ENCODE measurements at places on chromosomes 3 and 15. TPM values are rescaled to one million over a fixed set of nuclear protein-coding genes. Genes with fewer than 3 reads are reported as not detected.
A peak's percentile ranks its signal among the peaks of the same experiment; 100 is the strongest.

GRCh38 chr3:39467394-39468107, at the start of gene MOBP:
Gene MOBP, plus strand, starts transcription at chr3:39467680. Its CDS starts 34,390 bp downstream, at chr3:39502070.
- no peak for DNase-seq

Gene DGKG
- total RNA-seq, result 1.0 TPM

Gene CHRM5
- not detected for total RNA-seq

DNA sequence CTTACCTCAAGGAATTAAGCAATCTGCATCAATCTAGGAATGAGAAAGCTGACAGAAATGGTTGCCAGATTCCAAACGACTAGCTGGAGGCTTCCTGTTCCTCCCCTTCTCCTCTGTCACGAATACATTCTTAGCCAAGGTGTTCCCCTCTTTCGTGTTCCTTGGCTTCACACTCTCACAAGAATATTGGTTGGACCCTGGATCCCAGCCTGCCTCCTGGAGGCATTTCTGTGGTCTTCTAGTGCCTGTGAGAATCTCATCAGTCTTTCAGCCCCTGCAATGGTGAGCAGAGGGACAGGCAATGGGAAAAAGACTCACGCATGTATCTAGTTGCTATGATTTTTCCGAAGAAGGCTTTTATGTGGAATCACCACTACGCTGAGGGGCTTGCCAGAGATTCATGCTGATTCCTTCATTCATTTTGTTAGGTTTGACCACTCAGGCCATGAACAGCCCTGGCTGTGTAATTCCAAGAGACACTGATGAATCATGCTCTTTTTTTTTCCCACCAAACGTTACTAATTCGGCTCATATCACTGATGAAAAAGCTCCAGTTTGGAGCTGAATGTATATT, 1.6 kb upstream of the P3H2 start:
- DNase-seq, result no peak

DNA sequence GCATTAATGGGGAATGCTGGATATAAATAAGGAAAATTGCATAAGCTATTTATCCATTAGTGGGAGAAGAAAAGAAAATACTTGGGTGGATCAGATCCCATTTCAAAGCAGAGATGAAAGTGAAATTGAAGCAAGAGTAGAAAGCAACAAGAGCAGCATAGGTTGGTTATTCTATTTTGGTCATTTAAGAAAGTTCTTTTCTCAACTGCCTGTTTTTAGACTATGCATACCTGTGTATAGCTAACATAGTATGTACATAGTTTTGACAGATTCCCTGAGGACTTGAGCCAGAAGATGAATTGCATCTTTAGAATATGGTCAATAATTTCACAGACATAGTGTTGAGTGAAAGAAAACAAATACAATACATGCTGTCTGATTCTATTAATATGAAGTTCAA, 29.0 kb upstream of the DENND4A start:
- DNase-seq, result no peak

DNA sequence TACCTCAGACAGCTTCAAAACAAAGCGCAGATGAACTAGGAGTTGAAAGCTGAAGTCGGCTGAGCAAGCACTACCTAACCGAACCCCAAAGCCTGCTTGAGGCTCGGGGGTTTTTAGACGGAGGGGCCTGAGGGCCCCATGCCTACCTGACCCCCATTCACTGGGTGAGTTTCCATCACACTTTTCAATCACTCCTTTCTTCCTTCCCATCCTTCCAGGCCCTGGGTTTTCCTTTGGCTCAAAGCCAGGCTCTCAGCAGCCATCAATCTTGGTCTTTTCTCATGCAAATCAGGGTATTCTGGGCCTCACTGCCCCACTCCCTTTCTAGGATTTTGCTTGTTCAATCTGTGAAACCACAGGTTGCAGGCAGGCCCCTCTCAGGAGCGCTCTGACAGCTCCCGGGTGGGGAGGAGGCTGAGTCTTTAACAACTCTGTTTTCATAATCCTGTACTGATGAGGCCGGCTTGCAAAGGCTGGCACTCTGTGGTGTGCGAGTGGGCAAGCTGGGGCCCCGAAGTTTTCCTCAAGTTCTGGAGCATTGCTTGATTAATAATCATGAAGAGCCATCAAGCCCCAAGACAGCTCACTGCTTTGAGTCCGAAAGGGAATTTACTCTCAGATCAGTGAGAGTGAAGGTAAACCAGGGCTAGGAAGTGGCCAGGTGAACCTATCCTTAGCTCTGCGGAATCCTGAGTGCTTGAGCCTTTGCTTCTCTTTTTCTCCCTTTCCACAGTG, 97.6 kb downstream of the FRMD4B start:
- no peak for DNase-seq

DNA sequence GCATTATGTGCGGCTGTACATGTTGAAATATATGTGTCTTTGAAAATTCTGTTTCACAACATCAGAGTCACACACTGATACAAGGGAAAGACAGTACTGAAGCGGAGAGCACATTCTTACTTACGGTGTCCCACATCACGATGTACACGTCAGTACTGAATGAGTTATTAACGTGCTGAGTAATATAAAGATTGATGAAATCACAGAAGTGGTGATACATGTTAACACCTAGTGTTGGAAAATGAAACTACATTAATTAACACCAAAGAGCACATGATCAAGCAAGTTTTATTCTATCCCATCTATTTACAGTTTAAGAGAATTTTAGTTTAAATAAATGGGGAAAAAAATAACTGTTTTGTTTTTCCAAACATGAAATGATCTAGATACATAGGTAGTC, 15.6 kb downstream of the EOGT start:
- no peak for DNase-seq

- no peak for DNase-seq
Observed at GRCh38 chr3:15743587-15744009, 54.2 kb downstream of the ANKRD28 start.

DNA sequence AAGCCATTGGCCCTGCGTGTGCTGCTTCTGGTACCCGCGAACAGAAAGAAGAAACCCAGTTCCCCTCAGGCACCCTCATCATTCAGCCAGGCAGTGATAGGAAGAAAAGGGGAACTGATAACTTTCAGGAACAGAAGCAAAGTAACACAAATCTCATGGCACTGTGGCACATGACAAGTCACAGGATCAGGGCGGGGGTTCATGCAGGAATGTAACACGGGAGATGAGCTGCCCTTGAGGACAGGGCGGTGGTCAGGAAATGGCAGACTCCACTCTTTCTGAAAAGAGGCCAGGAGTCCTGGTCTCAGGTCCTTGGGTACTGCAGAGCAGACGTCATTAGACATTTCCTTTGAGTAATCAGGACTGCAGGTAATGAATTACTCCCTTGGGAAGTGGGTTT, 95.5 kb downstream of the CCNL1 start:
- no peak for DNase-seq

GRCh38 chr15:64337761-64338160, 18.2 kb downstream of the CSNK1G1 start:
- DNase-seq, result no peak

DNA sequence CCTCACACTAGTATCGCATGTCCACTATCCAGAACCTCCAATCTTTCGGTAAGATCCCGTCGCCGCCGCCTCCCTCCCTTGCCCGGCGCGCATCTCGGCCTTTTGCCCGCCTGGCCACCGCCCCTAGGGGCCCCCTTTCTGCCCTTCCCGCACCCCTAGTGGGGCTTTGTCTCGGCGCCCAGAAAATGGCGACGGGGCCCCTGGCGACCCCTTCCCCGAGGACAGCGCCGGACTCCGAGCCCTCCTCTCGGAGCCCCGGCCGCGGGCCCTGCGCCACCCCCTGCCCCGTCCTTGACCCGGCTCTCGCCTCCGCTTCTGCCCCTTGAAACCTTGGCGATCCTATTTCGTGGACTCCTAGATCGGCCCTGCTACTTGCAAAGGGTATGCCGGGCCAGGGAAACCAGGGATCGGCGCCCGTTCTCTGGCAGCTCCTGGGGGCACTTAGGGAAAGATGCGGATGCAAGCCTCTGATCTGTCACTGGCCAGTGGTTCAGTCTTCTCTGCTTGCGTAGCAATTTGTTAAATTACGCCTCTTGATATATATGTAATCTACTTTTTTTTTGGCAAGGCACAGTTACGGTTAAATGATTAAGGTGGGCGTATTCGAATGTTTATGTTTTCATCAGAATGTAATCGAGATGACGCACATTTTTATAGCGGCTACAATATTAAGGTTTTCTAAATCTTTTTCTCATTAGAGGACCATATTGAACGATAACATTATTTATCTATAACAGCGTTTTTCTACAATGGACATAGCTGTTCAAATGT, 603 bp downstream of the EIF1B start:
- DNase-seq, result no peak

DNA sequence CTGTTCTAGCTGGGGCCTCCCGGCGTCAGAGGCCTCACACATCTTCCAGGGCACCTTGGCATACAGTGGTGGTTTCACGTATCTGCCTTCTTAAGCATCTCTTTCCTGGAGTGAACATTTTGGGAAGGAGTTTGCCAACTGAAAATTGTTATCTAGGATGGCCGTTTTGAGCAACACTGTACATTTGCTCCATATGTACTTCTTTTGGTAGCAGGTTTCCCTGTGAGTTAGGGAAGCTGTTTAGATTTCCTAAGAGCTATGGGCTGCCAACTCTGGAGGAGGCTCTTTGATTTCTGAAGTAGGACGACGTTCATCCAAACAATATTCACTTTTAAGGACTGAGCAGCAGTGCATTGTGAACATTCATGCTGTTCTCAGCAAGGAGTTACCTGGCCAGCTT, 665.9 kb downstream of the SQOR start:
- no peak for DNase-seq

Gene RHCG
- total RNA-seq, result 0.07 TPM

Gene CPA3
- total RNA-seq, result not detected

Gene CRYGS
- total RNA-seq, result not detected

Gene CHDH
- total RNA-seq, result 9.2 TPM

DNA sequence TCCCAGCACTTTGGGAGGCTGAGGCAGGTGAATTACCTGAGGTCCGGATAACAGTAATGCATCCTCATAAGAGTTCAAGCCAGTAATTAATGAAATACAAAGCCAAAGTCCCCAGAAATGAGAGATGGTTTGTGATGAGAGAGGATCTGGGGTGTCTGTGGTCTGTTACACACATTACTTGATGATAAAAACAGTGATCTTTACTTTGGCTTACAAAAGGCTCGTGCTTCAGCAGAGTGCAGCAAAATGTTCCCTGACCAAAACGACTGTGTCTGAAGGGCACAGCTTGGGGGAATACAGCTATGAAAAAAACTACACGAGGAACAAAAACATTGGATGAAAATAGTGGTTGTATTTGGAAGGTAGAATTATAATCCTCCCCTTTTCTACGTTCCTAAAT, 40.9 kb downstream of the CRTC3 start:
- no peak for DNase-seq

DNA sequence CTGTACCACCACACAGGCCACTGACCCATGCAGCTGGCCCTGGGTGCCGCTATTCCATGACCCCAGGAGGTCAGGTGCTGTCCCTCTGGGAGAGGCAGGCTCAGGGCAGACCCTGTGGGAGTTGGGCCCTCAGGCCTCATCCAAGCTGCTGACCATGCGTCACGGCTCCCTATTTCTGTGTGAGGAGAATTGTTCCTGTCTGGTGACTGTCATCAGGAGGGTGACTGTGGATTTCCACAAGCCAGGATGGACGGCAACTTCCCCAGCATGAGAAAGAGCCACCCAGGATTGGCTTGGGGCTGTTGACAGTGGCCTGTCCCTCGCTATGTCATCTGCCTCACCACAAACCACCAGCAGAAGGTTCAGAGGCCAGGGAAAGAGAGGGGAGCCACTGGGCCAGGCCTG, 41.4 kb downstream of the ZDHHC19 start:
- no peak for DNase-seq

DNA sequence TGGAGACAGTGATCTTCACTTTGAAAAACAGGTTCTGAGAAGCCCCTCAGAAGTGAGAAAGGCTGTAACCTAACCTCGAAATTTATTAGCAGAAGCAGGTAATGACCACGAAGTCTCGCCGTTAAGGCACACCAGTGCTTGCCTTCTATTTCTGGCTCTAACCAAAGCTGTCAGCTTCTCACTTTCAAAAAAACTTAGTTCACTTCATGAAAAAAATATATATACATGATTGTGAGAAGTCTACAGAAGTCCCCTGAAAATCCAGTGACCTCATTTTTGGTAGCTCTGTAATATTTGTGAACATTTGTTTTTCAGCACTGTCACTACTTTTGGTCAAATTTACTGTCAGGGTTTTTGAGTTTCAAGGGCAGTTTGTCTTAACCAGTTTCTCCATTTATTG, 19.1 kb upstream of the AKAP13 start:
- no peak for DNase-seq

- DNase-seq, result no peak
Observed at GRCh38 chr3:81749265-81749664, 12.2 kb downstream of the GBE1 start.

- no peak for DNase-seq
Observed at GRCh38 chr3:185272033-185272432, 18.2 kb upstream of the EHHADH start.

Gene RAB7A
- 67.9 TPM for total RNA-seq

DNA sequence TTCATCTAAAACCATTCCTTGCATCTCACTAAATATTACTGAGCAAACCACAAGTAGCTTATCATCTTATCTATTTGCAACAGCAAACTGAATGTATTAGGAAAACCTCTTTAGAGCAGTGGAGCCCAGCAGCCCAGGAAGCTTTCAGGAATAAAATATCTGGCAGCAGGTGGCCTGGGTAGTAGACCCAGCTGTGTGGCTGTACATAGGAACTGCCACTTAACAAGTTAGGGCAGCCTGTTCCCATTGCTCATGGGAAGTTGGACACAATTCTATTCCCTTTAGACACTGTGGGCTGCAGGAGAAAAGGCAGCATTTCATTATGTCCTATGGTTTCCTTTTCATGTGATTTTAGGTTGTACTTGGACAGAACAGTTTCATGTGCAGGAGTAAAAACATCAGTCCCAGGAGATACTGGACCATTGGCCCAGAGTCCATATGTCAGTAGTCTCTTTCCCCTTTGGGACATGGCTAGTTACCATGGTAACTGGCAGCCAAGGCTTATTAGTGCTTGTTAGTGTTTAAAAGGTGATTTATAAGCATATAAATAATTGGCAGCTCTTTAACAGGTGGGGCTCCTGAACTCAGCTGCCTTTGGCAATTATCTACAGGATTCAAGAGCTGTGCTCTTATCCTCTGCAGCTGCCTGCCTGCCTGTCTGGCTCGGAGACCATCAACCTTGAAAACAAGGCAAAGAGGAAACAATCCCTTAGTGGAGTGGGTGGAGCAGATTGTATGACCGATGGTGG, 28.9 kb upstream of the LSAMP start:
- no peak for DNase-seq

DNA sequence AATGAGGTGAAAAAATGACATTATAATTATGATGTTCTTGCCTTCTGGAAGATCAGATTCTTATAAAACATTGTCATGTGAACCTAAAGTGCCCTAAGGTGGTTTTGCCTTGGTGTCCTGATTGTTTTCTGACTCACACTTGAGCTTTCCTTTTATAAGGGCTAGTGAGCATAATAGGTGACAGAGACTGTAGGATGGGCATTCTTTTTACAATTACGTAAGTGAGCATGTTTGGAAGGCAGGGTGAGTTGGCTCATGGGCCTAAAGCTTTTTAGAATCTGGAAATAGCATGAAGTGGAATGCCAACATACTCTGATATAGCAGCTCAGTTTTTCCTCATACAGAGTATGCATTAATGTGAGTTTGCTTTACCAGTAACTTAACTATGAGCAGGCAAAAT, 41.2 kb downstream of the CRYBG3 start:
- DNase-seq, result peak; percentile 58

Gene NME9
- total RNA-seq, result 0.43 TPM
